ENCODE measurements at places on chromosomes 2 and 18.

- no peak for DNase-seq
Observed at GRCh38 chr2:203750346-203751068, 44.1 kb downstream of the CD28 start.

DNA sequence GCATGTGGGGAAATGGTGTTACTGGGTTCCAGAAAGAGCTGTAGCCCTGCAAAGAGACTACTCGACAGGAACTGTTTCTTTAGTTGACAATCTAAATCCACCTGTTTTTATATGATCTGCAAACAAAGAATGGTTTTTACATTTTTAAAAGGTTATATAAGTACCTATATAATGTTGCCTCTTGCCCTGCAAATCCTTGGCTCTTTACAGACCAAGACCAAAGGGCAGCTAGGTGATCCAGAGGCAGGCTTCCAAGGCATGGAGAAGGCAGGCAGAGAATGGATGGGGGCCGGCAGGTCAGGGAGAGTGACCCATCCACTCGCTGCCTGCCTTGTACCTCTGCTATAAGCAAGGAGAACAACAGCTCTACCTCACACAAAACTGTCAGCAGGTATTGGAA, 173.6 kb downstream of the ANTXR1 start:
- no peak for DNase-seq

GRCh38 chr2:28334527-28334894, 58.1 kb upstream of the FOSL2 start:
- no peak for DNase-seq

DNA sequence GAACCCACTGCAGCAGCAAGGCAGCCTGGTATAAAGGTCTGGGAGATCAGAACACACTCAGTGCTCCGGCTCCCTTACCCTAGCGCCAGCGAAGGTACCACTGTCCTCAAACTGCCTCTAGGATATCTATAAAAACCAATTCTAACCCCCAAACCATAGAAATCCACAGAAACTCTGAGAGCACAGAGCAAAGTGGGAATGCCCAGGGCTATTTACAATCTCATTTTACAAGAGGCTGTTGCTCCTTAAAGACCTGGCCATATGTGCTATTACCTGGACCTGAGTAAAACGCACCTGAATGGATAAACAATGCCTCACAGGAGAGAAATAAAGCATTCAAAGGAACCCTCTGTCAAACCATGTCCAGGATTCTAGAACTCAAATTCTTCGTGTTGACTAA, 4.3 kb downstream of the STK39 start:
- DNase-seq = no peak
